ENCODE measurements at places on chromosomes 1 and 21.

DNA sequence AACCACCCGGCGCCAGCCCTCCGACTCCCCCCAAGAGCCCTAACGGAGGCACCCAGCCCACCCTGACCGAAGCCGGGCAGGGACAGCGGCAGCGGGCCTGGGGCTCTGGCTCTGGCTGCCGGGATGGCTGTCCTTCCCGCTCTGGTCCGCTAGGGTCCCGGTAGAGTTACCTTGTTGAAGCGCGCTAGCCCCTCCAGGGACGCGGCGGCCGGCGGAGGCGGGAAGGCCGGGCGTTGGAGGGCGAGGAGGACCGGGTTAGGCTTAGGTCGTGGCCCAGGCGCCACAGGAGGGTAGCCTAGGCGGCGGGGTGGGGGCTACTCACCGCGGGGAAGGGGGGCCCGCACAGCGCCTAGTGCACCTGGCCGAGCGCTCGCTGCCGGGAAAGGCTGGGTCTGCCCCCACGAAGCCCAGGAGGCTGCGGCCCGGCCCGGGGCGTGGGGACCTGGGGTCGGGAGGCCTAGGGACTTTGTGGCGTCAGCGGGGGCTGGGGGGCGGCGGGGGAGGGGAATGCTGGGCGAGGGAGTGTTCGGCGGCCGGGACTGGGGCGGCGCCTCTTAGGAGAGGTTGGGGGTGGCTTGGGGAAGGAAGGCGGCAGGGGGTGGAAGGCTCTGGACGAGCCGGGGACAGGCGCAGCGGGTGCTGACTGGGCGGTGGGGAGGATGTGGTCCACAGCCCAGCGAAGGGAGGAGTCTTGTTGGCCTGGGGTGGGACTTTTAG is at the start of gene TRIM17:
TRIM17 (minus strand) TSS at position 645 of the 717 bp plus-strand sequence. CDS start 1,789 bp downstream, outside the sequence.
- no peak for DNase-seq

GRCh38 chr21:16455978-16456377 is 726.2 kb downstream of the USP25 start:
- no peak for DNase-seq

- DNase-seq = no peak
Measured at GRCh38 chr1:185096531-185096930, 51.2 kb downstream of the RNF2 start.

GRCh38 chr1:46153732-46154131 is 21.2 kb upstream of the TSPAN1 start:
- DNase-seq = no peak

DNA sequence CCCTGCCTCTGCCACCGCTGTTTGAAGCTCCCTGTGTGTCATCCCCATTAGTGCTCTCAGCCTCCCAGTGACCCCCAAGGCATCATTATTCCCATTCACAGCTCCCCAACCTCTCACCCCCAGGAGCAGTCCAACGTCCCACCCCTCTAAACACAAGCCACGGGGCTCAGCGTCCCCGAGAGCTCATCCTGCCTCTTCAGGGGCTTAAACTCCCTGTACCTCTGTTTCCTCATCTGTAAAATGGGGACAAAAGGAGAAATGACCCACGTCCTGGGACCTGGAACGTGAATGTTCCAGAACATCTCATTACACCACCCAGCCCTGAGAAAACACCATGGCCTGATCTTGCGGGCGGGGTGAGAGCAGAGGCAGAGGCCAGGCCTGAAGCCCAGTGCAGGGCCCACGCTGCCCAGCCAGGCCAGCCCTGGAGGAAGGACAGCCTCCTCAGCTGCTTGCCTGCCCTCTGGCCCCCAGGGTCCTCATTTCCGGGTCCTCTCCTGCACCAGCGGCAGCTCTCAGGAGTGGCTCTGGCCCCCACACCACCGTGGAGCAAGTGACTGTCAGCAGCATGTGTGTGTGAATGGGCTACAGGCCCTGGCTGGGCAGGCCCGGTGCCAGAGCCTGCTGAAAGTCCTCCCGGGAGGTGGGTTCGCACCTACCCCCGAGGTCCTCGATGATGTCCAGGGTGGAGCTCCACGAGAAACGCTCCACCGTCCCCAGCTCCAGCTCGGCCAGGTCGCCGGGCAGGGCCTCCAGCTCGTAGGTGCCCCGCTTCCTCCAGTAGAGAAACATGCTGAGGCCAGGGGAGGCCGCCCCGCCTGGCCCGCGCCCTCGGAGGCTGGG is 14.1 kb upstream of the PLEKHG5 start:
- DNase-seq = no peak

GRCh38 chr1:41914516-41914915 is 4.2 kb downstream of the HIVEP3 start:
- DNase-seq = no peak

GRCh38 chr1:182041615-182042014 is 19.9 kb downstream of the ZNF648 start:
- no peak for DNase-seq

- no peak for DNase-seq
Measured at GRCh38 chr1:55544826-55545225, 329.7 kb upstream of the USP24 start.

DNA sequence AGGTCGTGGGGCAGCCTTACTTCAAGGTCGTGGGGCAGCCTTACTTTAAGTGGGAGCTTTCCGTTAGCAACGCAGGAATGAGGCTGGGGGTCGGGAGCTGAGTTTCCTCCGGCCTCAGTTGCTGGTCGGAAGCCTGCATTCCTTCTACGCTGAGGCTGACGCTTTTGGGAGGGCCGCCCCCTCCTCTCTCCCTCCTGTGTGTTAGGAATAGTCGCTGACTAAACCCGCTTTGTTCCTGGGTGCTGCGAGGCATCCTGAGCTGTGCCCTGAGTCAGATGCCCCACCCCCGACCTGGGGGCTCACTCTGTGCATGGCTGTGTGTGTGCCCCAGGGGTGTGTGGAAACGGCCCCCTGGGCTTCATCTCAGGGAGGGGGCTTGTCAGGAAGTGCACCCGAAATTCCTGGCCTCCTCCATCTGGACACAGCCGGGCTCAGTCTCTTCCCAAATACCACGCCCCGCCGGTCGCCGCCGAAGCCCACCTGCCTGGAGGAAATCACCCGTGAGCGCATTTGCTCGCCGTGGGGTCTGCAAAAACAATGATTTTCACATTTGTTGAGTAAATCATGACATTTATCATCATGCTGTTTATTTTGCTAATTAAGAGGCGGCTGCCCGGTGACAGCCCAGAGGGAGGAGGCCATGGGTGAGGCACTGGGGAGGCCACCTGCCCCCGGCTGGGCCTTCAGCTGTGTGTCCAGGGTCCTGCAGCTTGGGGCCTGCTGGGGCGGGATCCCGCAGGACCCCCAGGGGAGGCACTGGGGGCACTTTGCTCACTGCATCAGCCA is 121.4 kb downstream of the PRDM16 start:
- no peak for DNase-seq

GRCh38 chr1:247465796-247466195 is 7.9 kb upstream of the OR2B11 start:
- DNase-seq = no peak

GRCh38 chr1:197660389-197660788 is 114.9 kb downstream of the DENND1B start:
- DNase-seq = no peak

DNA sequence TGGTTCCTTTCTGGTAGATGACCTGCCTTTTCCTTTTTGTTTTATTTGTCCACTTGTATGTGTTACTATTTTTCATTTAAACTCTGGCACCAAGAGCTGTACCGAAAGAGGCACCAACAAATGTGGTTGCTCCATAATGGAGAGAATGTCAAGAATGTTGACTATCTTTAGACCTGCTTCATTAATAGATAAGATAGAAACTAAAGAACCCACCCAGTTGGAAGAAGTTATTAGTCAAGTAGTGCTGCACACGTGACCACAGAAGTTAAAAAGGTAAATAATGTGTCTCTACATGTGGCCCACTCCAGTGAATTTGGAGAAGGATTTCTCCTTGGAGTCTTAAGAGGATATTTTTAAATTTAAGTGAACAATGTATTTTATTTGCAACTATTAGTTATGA is 9.3 kb downstream of the ATP1A1 start:
- DNase-seq = no peak

GRCh38 chr1:18072066-18072465 is 35.5 kb upstream of the IGSF21 start:
- DNase-seq = no peak

- DNase-seq = no peak
Measured at GRCh38 chr1:113912594-113913311, 7.6 kb downstream of the DCLRE1B start.

DNA sequence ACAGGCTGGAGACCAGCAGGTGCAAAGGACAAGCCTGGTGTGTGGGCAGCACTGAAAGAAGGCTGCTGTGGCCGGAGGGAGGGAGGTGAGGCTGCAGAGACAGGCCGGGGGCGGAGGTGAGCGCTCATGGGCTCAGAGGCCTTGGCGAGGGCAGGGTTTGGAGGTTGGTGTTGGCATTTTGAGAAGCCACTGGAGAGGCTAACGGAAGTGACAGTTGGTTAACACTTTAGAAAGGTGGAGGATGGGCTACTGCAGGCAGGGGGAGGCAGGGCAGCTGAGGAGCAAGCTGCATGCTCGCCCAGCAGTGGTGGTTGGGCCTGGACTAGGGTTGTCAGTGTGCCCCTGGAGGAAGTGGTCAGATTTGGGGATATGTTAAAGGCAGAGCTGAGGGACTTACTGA is 37.5 kb downstream of the QSOX1 start:
- DNase-seq = no peak

DNA sequence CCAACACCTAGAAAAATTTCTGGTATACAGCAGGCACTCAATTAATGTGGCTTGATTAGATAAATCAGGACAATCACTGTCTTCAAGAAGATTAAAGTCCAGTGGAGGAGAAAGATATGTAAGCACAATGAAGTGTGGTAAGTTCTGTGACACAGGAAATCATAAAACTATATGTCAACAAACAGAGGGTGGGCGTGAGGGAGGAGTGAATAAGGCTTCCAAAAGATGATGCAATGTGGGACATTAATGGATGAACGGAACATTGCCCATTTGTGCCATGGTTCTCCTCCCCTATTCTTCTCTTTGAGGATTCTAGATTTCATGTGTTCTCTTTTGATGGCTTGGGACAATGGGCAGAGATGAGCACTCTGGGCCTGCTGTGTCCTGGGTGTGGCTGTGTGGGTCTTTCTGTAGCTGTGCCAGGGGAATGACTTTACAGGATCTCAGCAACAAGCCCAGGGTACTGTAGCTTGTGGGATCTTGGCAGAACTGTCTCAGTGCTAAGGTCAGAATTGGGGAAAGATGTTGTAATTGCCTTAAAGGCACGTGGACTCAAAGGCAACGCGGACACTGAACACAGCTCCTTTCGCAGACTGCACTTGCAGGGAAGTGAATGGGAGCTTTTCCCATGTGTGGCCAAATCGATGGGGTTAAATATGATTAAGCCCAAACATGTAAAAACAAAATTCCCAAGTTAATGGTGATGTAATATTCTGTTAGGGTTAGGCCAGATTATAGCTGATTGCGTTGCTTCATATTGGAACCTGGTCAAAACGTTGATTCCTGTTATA is 366.9 kb downstream of the TGFB2 start:
- no peak for DNase-seq

DNA sequence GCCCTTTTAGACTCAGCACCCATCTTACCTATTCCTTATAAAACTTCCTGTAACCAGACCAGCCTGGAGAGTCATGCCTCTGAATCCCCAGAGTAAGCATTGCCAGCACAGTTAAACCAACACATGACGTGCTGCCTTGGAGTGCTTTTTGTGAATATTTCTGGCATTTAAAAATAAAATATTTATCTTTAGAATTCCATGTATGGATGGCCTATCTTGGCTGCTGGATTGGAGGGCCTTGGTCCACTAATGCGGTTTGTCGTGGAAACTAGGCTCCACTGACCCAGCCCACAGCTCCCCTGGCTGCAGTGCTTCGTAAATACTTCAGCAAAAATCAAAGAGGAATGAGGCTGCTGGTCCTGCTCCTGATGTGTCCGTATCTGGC is 17.5 kb downstream of the MTARC1 start:
- DNase-seq = no peak
